ENCODE measurements at places on chromosomes 11 and 22.

GRCh38 chr11:130606781-130607511, 158.5 kb downstream of the ADAMTS15 start:
- no peak for DNase-seq

GRCh38 chr11:114522818-114523217, 36.9 kb downstream of the NXPE1 start:
- DNase-seq = no peak

GRCh38 chr11:65355013-65355775, 643 bp downstream of the TIGD3 start:
- DNase-seq = peak; percentile 28

GRCh38 chr22:36569999-36570398, 41.0 kb upstream of the EIF3D start:
- no peak for DNase-seq

DNA sequence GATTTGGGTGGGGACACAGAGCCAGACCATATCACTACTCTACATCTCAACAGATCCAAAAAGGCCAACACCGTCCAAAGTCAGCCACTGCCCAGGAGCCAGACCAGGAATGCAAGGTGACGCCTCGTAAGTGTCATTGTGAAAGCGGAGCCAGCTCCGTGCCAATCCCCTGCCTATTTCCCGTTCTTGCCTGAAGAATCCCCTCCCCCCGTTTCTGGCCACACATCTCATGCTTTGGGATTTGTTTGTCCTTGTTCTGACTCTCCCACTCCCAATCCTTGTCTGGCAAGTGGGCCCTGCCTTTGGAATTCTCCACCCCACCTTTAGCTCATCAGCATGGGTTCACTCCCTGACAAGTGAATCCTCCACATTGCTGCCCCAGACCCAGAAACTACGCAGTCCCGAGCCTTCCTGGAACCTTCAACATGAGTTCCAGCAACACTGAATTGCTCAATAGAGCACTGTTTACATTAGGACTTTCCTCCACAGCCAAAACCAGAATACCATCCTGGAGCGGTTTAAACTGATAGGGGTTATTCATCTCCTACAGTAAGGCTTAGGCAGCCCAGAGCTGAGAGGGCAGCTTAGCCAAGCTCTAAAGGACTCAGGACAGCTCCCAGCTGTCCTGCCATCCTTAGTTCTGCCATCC, 6.0 kb upstream of the SLC35C1 start:
- no peak for DNase-seq

DNA sequence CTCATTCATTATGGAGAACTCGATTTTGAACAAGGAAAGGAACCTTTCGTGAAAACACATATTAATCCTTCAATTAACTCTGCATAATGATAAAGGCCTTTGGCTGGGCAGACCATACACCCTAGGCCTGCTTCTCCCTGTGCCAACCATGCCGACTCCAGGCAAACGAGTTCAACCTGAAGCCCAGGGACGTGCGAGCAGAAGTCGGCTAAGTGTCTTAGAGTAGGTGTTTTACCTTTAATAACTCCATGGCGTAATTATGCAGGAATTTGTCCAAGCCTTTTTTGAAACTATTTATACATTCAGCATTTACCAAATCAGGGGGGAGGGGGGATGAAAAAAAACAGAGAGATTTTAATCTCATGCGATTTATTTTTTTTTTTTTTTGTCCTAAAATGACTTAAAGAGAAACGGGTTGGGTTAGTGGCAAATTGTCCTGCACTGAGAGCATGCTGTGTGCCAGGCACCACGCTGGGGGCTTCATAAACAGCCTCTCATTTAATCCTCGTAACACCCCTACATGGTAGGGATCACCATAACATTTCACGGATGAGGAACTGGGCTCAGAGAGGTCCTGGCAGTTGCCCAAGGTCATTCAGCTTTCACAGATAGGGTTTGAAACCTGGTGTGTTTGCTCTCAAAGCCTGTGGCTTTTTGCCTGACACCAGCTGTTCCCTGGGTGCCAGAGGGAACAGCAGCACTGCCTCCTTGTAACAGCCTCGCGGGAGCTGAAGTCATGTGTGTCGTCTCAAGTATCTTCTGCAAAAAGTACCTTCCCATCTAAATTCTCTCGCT, 423.9 kb downstream of the MN1 start:
- DNase-seq = no peak

DNA sequence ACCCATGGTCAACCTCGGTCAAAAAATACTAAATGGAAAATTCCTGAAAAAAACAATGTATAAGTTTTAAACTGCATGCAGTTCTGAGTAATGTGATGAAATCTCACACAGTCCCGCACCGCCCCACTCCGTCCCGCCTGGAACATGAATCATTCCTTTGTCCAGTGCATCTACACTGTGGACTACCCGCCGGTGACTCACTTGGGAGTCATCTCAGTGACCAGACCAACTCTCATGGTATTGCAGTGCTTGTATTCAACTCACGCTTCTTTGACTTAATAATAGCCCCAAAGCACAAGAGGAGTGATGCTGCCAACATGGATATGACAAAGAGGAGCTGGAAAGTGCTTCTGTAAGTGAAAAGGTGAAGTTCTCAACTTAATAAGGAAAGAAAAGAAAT, 48.8 kb downstream of the ARHGAP32 start:
- no peak for DNase-seq

GRCh38 chr11:66369073-66369894, 2.3 kb downstream of the SLC29A2 start:
- DNase-seq = no peak

- no peak for DNase-seq
Measured at GRCh38 chr11:15905366-15906104, 450.8 kb downstream of the SOX6 start.

- no peak for DNase-seq
Measured at GRCh38 chr11:86688398-86689179, 16.2 kb upstream of the ME3 start.

GRCh38 chr11:2899080-2899783, 13.7 kb upstream of the CDKN1C start:
- DNase-seq = no peak

DNA sequence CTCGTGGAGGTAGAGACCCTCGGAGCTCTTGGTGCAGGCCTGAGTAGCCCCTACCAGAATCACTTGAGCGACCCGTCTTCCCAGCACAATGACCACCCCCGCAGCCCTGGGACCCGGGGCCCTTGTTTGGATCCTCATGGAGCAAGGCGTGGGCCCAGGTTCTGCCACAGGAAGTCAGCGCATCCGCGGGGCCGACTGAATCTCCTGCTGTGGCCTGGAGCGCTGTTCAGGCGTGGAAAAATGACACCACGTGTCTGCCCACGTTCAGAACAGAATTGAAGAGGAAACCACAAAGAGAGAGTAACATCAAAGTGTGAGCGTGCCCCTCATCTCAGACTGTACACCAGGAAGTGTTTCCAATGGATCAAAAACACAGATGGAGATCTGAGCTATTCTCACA, 1479.2 kb downstream of the TBC1D22A start:
- no peak for DNase-seq

GRCh38 chr11:131855320-131855719, 484.9 kb downstream of the NTM start:
- no peak for DNase-seq

GRCh38 chr22:37990301-37990700, 5.9 kb upstream of the SOX10 start:
- no peak for DNase-seq

DNA sequence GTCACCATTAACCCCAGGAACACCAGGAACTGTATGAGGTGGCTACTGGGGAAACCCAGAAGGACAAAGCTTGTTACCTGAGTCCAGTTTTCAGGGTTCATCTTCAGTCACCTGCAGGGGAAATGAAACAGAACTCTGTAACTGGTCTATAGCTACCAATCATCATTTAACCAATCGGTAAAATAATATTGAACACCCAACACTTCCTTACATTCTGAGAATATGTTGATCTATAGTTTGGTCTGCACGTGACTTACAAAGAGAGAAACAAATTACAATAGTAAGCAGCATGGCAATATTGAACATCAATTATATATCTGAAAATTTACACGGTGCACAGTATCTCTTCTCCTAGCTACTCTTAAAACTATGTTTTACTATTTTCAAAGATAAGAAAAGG, at the start of gene OR6T1:
Gene OR6T1 (minus strand): TSS at position 101 of the 400 bp plus-strand sequence. CDS start 0 bp downstream, at position 101.
- no peak for DNase-seq

DNA sequence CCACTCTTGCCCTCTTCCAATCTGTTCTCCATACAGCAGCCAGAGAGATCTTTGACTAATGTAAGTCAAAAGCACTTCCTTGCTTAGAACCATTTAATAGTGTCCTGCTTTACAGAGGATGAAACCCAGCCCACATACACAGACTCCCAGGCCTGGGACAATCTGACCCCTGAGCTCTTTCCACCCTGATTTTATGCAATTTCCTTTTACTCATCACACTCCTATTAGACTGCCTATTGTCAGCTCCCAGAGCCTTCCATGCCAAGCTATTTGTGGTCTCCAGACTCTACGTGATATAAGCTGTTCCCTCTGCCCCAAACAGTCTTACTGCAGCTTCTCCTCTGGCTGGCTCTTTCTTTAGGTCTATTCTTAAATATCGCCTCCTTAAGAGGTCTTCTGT, 28.1 kb downstream of the ME3 start:
- no peak for DNase-seq

DNA sequence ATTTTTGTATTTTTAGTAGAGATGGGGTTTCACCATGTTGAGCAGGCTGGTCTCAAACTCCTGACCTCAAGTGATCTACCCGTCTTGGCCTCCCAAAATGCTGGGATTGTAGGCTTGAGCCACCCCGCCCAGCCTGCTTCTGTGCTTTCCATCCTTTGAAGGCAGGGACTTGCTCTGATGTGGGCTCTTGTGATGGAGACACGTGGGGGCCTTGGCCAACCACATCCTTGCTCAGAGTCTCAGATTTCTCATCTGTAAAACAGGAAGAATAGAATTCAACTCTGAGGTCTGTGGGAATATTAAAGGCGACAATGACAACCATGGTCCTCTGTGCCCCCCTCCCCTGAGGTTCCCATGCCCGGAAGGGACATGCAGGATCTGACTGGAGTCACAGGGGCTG, 3.8 kb upstream of the GGA1 start:
- DNase-seq = no peak

DNA sequence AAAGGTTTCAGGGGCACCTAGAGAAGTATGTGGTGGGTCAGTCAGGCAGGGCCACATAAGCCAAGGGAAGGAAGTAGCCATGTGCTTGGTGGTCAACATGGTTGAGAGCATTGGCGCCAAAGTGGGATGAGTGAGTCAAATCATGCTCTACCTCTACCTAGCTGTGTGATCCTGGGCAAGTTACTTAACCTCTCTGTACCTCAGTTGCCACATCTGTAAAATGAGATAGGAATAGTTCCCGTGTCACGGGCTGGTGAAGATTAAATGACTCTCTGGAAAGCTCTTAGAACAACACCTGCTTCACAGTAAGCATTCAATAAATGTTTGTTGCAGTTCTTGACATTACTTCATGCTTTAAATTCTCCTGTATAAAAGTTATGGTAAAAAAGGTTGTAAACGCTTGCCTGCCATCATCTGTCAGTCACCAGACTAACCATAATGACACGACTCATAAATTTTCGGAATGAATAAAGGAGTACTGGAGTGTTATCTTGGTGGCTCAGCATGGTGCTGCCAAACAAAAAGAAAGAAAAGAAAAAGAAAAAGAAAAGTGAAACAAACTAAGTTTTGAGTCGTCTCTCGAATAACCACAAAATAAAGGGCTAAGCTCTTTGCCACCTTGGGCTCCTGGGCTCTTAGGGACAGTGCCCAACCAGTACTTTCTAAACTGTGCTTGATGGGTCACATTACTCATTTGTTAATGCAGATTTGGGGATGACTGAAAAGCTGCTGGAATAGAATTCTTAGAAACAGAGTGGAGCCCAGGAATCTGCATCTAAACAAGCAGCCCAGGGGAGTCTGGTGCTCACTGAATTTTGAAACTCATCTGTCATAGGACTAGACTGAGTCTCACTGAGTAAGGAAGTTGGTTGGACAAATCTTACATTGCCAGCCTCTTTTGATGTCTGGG, 107.6 kb downstream of the LDLRAD3 start:
- DNase-seq = no peak

GRCh38 chr22:31652088-31652487, 9.9 kb downstream of the PISD start:
- no peak for DNase-seq

DNA sequence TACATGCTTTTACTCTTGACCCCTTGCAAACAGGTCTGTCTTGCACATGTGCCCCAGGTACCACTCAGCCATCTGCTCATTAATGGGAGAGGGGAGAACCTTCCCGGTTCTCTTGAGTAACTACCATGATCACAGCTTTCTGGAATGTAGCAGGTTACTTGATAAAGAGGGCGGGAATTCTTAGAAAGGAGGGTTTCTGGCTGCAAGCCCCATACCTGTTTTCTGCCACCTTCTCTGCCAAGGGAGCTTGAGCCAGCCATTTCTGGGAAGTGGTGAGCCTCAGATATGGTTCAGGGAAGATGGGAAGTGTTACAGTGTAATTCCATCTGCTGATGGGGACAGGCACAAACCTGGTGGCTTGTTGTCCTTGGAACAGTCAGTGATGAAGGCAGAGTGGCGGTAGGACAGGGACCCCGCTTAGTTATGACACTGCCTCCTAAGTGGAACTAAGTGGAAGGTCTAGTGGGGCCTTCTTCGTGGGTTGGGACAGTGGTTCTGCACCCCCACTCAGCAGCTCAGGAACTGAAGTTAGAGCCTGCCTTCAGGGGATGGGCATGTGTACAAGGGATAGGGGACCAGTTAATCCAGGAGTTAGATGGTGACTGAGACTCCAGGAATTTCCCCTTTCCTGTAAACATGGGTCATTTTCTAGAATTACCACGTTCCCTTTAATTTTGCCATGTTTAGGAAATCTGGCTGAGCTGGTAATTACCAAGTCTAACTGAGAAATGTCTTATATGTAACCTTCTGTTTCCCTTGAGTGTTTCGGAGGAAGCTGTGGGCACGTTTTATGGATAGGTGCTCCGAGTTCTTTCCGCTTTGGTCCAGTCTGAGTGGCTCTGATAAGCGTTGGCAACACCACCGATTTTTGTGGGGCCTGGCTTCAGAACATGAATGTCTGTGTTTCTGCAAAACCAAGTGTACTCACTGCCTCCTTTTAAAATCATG, 35.3 kb downstream of the BCR start:
- DNase-seq = no peak

GRCh38 chr11:129237456-129237855, 45.3 kb upstream of the ARHGAP32 start:
- no peak for DNase-seq

DNA sequence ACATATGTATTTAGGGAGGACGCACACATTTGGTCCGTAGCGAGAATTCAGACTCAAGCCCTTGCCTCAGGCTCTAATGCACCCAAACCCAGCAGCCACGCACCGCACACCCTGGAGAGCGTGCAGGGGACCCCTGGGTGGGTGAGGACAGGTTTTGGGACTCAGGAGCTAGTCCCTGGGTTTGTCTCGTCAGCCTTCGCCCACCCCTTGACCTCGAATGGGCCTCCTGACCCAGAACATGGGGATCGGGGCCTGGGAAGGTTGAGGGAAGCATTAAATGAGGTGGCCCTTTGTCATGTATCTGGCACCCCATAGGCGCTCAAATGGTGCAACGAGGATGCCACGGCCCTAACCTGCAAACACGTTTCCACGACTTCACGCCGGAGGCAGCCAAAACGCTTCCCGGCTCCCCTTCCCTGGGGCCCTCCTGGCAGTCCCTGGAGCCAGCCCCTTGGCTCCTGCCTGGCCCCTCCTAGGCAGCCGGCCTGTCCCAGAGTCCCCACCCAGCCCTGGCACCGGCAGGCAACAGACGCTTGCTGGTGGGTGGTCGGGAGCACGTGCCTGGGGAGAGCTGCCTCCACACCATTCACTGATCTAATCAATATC, 5.5 kb upstream of the LINC01488 start:
- no peak for DNase-seq

GRCh38 chr11:58628446-58628845, 6.0 kb downstream of the CNTF start:
- no peak for DNase-seq

GRCh38 chr22:50703726-50704509, 31.3 kb downstream of the SHANK3 start:
- DNase-seq = no peak

GRCh38 chr22:49036513-49036912, 791.2 kb downstream of the BRD1 start:
- DNase-seq = no peak

Data from activated naive CD4-positive, alpha-beta T cell (primary cell).